CD14-positive monocyte (primary cell): ENCODE measurements at places on chromosomes 7 and 10. TPM values are rescaled to one million over a fixed set of nuclear protein-coding genes. Genes with fewer than 3 reads are reported as not detected.

GRCh38 chr10:132575320-132576201 lies 38.0 kb downstream of the INPP5A start:
- no peaks in the 10 kb centered on the region for H3K36me3 ChIP-seq
- H3K4me3 ChIP-seq = peak overlapping the region; percentile 50
- peak overlapping the region; percentile 72 for H3K27ac ChIP-seq
- DNase-seq = peak; percentile 75
- peaks cover 72% of the 10 kb centered on the region for H3K4me1 ChIP-seq

DNA sequence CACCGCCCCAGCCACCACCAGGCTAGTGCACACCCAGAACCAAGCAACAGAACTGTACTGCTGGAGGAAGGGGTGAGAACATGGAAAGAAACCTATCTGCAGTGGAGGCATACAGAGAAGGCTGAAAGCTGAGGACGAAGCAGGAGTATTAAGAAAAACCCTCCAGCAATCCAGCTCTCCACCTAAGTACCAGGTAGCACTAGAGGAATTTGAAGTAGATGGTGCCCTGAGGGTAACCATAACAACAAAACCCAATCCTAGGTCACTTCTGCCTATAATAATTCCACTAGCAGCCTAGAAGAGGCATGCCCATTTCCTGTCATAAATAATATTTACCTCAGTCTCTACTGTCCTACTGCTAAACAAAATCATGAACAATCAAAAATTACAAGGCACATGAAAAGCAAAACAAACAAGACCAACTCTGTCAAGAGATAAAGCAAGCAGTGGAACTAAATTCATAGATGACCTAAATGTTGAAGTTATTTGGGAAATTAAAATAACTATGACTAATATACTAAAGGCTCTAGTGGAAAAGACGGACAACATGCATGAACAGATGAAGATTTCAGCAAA lies 51.1 kb downstream of the HYCC1 start:
- H3K27me3 ChIP-seq = no peaks in the 10 kb centered on the region
- no peak for DNase-seq
- peaks cover 64% of the 10 kb centered on the region for H3K36me3 ChIP-seq
- H3K4me3 ChIP-seq = no peak overlapping the region
- no peaks in the 10 kb centered on the region for H3K4me1 ChIP-seq

- peak overlapping the region; percentile 31 for H3K27ac ChIP-seq
- peaks cover 84% of the 10 kb centered on the region for H3K36me3 ChIP-seq
- no peak overlapping the region for H3K4me3 ChIP-seq
- H3K4me1 ChIP-seq = no peaks in the 10 kb centered on the region
- H3K27me3 ChIP-seq = no peaks in the 10 kb centered on the region
Observed at GRCh38 chr10:1015688-1016087, 10.0 kb downstream of the IDI2 start.

DNA sequence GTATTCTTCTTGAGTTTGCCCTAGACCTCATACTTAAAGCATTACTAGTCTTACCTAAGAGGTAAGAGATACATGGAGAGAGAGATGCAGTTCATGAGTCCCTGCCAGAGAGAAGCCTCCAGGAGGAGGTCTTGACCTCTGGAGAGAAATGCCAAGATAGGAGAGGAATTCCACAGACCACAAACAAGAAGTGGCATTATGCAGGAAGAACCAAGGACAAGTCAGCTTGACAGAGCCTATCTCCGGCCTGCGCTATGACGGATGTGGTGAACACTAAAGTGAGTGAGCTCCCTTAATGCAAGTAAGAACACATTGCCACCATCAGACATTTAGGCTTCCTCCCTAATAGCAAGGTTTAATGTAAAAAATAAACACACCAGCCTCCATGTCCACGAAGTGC lies 27.9 kb upstream of the COL1A2 start:
- H3K27ac ChIP-seq = no peak overlapping the region
- no peaks in the 10 kb centered on the region for H3K27me3 ChIP-seq
- no peak for DNase-seq
- no peaks in the 10 kb centered on the region for H3K36me3 ChIP-seq
- no peak overlapping the region for H3K4me3 ChIP-seq

DNA sequence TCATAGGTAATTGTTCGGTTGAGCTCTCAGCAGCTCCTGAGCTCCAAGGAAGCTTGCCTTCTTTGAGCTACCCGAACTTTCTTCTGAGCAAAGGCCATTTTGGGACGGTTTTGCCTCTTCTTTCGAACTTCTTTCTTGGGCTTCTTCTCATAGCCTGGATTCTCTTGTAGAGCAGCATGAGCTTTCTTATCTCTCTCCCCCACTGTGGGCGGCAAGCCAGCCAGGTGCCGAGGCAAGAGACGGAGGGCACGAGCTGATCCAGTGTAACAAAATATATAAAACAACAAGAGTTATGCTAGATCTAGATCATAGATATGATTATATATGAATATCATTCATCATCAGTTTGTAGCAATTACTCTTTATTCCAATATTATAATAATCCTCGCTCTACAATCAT lies 16.5 kb upstream of the KNDC1 start:
- H3K36me3 ChIP-seq = no peaks in the 10 kb centered on the region
- no peaks in the 10 kb centered on the region for H3K27me3 ChIP-seq
- H3K4me1 ChIP-seq = no peaks in the 10 kb centered on the region
- no peak for DNase-seq
- H3K4me3 ChIP-seq = no peak overlapping the region

DNA sequence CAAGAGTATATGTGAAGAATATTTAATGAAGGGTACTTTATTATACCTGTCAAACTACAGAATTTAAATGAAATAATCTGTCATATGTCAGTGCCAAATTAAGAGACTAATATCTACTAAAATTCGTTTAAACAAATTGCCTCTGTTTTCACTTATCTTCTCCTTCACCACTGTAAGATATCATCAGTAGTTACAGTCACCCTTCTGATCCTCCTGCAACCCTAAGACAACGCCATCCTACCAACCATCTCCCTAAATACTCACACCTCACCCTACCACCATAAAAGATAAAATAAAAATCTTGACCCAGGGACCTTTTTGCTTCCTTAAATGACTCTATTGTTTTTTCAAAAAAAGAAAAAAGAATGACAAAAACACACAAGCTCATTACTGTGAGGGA lies 20.8 kb downstream of the EZH2 start:
- no peaks in the 10 kb centered on the region for H3K36me3 ChIP-seq
- no peaks in the 10 kb centered on the region for H3K27me3 ChIP-seq
- H3K4me3 ChIP-seq = no peak overlapping the region
- no peaks in the 10 kb centered on the region for H3K4me1 ChIP-seq
- no peak overlapping the region for H3K27ac ChIP-seq

- no peak overlapping the region for H3K4me3 ChIP-seq
- no peak for DNase-seq
- no peaks in the 10 kb centered on the region for H3K36me3 ChIP-seq
Observed at GRCh38 chr10:123897146-123897545, 5.5 kb upstream of the CPXM2 start.

DNA sequence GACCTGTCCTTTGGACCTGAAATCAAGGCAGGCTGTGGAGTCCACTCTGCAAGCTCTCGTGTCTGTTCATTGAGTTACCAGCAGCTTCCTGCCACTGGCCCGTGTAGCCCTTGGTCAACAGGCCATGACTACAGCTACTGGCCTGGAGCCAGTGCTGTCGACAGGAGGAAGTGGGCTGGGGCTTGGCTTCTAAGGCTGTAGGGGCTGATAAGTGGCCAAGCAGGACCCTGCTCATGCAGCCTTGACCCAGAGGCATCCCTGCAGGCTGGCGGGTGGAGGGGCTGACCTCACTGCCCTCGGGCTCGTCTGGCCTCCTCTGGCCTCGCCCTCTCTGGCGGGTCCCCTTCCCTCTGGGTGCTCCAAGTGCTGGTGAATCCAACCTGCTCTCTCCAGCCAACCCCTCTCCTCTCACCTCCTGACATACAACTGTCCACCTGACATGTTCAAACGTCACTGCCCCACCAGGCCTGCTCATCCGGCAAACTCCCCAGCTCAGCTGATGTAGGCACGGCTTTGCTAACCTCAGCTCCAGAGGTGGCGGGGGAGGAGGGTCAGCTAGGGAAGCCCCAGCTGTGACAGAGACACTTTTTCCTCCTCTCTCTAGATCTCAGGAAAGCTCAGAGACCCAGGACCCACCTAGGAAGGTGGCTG lies 188.6 kb upstream of the LYZL2 start:
- H3K4me3 ChIP-seq = no peak overlapping the region
- no peaks in the 10 kb centered on the region for H3K27me3 ChIP-seq
- DNase-seq = peak; percentile 33
- H3K4me1 ChIP-seq = peaks cover 9% of the 10 kb centered on the region

The GNA12 gene
- 3.4 TPM for polyA plus RNA-seq

The ARHGEF5 gene
- 0.11 and 0.19 TPM in 2 replicates for polyA plus RNA-seq
